AG04450 (cell line): ENCODE measurements at places on chromosomes 2 and 18. TPM values are rescaled to one million over a fixed set of nuclear protein-coding genes. Genes with fewer than 3 reads are reported as not detected.

HOXD3 gene
- polyA plus RNA-seq, result not detected in 2 replicates

HOXD9 gene
- not detected in 2 replicates for polyA plus RNA-seq

UGT1A7 gene
- polyA plus RNA-seq, result 0.04 TPM in 1 of 2 replicates, not detected in the other

ZNF396 gene
- polyA plus RNA-seq, result 0.78 and 1.1 TPM in 2 replicates

ABCG8 gene
- polyA plus RNA-seq, result not detected in 2 replicates

SH3BP4 gene
- polyA plus RNA-seq, result 224 and 276 TPM in 2 replicates

- no peak for DNase-seq
These were observed 37.7 kb downstream of the SPC25 start for GRCh38 chr2:168852481-168852880.

GRCh38 chr2:222434204-222434603, 9.9 kb downstream of the SGPP2 start:
- DNase-seq, result no peak

DNA sequence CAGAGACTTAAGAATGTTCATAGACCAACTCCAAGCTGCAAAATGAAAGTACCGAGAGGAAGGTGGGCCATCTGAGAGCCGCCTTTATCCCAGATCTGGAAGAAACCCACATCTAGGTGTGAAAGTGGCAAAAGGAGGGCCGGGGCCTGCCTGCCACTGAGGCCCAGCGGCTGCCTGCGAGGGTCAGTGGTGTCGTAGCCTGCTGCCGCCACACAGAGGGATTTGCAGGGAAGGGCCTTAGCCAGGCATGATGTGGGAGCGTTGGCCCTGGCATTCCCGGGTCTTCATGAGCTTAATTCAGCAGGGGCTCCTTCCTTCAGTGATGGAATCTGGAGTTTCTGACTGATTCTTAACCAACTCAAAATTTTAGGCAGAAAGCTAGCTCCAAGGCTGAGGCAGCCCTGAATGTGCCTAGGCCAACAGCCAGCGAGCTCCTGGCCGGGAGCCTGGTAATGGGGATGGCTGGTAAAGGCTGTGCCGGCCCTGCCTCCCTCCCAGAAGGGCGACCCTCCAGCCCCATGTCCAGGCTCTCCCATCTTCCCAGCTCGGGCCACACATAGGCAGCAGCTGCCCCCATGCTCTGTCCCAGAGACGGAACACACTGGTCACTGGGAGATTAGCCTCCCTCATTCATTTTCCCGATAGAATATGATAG, 230.1 kb downstream of the AGAP1 start:
- no peak for DNase-seq

DNA sequence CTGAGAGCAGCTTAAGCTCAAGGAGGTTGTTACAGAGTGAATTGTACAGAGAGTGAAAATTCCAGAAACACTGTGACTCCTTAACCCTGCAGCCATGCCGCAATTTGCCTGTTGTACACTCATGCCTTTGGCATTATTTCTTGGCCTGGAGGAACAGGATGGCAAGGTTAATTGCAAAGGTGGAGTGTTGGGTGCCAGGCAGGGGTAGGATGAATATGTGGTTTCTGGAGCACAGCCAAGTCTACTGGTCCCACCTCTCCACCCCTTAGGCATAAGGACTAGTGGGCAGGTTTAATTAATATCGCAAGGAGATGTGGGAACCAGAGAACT, 250.2 kb downstream of the LRRTM1 start:
- no peak for DNase-seq

DNA sequence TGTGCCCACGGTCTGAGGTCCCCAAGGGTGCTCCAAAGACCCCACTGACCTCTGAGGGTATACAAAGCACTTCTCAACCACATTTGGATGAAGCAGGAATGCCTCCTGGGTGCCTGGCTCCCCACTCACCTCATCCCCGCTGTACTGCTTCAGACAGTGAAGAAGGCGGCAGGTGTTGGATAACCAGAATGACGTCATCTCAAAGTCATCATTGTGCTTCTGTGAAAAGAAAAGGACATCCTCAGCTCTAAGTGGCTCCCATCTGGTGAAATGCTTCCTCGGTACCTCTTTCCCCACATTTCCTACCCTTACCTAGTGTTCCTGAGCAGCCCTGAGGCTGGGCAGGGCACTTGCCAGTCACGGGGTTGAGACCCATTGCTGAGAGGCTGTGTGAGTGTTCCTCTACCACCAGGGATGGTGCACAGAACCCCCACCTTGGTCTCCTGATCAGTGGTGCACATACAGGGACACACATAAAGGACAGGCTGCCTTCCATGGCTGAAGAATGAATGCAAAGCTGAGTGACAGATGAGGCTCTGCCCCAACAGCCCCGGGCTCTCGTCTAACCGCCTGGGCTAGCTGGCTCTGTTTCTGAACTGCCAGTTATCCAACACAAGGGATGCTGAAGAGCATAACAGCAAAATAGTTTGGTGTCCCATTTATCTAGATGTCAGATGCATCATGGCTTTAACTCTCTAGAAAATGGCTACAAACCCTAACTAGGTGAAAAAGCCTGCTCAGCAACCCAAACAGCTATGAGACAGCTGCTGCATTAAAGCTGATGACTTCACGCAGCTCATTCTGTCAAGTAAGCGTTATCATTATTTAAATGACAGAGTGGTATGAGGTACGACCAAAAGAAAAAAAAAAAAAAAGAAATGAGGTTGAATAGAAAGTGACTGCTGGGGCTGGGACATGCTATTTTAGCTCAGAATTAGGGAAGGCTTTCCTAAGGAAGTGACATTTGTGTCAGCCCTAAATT, 28.2 kb upstream of the ACAA2 start:
- DNase-seq, result no peak

GRCh38 chr2:65377556-65378192, 54.7 kb downstream of the SPRED2 start:
- no peak for DNase-seq

DNA sequence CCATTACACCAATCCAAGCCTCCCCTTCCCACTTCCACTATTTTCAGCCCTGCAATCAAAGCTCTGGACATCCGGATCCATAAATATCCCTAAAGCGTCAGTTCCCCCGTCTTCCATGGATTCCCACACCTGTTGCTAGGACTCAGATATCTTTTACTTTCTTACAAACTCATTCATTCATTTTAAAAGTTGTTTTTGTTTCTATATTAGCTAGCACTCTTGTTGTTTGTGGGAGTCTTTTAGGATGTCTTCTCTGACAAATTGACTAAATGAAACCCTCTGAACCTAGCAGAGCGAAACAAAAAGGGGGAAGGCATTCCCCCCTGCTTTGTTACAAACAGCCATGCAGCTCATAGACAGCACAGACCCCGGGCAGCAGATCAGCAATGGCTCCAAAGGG, 9.0 kb upstream of the NBAS start:
- DNase-seq, result no peak

GRCh38 chr2:162317058-162317742, 1.3 kb downstream of the IFIH1 start:
- DNase-seq, result no peak

DNA sequence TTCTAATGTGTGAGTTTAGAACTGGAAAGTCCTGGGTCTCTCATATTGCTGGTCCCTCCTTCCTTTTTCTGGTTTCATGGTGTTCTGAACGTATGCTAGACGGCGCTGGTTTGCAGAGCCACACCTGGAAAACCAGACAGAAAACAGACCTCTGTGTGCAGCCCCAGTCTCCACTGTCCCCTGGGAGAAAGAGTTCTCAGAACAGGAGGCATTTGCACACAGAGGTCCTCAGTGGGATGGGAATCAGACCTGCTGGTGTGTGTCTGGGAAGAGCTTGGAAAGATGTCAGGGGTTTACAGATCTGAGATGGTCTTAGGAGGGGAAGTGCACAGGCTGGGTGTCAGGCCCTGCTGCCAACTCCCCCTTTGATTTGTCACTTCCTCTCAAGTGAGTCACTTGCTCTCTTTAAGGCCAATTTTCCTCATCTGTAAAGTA, 14.9 kb upstream of the MBP start:
- DNase-seq, result no peak

DNA sequence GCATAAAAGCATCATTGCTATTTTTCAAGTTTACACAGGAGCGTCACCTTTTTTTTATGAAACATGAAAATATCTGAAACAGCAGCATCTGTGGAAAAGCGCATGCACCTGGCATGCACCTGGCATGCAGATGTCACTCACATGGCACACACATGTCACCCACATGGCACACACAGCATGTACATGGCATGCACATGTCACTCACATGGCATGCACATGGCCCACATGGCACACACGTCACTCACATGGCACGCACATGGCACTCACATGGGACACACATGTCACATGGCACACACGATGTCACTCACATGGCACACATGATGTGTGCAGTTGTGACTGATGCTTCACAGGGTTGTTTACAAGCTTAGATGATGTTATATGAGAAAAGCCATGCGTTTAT, 188.0 kb downstream of the ZNF407 start:
- DNase-seq, result no peak

DNA sequence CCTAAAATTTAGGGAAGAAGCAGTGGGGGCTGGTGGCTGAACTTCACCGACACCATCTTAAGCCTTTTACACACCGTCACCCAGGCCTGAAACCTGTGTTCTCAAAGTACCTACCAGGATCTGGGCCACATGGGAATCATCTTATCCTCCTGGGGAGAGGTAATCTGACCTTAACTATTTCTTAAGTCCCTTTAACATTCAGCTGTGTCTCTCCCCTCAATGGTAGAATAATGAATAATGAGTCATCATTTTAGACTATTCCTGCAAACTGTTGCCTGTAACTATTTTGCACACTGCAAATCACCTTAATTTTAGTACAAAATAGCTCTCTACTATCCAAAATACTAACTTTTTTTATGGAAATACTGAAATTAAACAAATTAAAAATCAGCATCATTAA, 149.4 kb upstream of the KLF7 start:
- DNase-seq, result no peak

- no peak for DNase-seq
These were observed 61.8 kb upstream of the EFEMP1 start for GRCh38 chr2:55985406-55985805.

DNA sequence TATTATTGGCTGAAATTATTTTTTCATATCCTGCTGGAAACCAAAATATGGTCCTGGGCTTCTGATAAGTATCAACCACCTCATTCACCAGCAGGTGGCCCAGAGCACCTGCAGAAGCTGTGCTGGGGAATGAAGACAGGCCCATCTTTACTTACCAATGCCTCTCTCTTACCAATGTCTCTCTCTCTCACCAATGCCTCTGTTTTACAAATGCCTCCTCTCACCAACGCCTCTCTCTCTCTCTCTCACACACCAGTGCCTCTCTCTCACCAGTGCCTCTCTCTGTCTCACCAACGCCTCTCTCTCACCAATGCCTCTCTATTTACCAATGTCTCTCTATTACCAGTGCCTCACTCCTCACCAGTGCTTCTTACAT, 2.3 kb upstream of the MAL start:
- DNase-seq, result no peak

- no peak for DNase-seq
These were observed 214.2 kb downstream of the MTX2 start for GRCh38 chr2:176483476-176483875.

DNA sequence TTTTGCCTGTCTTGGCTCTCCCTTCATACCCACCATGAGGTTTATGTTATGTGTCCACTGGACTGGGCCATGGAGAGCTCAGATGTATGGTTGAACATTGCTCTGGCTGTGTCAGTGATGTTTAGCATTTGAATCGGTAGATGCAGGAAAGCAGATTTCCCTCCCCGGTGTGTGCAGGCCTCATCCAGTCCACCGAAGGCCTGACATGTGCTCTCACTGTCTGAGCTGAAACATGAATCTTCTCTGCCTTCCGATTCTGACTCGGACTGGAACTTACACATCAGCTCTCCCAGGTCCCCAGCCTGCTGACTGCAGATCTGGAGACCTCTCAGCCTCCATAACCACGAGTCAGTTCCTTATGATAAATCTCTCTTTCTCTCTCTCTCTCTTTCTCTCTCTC, 72.4 kb upstream of the SLC66A3 start:
- no peak for DNase-seq

- no peak for DNase-seq
These were observed 77.5 kb upstream of the RANBP2 start for GRCh38 chr2:108641756-108642155.

- DNase-seq, result no peak
These were observed 23.9 kb downstream of the HNRNPLL start for GRCh38 chr2:38578832-38579231.

- DNase-seq, result no peak
These were observed 206.0 kb downstream of the MGAT5 start for GRCh38 chr2:134459706-134460406.

GRCh38 chr2:101518578-101519492, 43.9 kb upstream of the RFX8 start:
- no peak for DNase-seq
